ENCODE measurements at places on chromosomes 5 and 9.

- no peak for DNase-seq
These were observed 47.6 kb downstream of the KLHL3 start for GRCh38 chr5:137688210-137688840.

GRCh38 chr5:775961-776861, 8.3 kb downstream of the ZDHHC11B start:
- peak; percentile 1 for DNase-seq

GRCh38 chr9:77712533-77713130, 64.5 kb upstream of the GNA14 start:
- no peak for DNase-seq

DNA sequence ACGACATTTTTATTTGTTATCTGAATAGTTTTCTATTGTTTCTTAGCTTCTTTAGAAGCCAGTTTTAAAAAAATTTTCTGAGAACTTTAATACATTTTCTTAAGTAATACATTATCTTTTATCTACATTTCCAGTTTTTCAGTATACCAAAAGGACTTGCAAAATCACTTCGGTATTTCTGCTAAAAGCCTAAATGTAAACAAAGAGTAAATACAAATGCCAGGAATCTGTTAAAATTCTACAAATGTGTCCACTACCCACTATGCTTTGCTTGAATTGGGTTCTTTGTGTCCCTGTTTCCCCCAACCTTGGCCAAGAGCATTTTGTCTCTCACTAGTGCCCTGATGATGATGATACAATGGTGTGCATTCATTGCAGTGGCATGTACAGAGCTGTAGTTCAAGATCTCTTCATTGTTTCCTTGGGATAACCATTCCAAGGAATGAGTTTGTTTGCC, 611.2 kb downstream of the NR2F1-AS1 start:
- DNase-seq = no peak

DNA sequence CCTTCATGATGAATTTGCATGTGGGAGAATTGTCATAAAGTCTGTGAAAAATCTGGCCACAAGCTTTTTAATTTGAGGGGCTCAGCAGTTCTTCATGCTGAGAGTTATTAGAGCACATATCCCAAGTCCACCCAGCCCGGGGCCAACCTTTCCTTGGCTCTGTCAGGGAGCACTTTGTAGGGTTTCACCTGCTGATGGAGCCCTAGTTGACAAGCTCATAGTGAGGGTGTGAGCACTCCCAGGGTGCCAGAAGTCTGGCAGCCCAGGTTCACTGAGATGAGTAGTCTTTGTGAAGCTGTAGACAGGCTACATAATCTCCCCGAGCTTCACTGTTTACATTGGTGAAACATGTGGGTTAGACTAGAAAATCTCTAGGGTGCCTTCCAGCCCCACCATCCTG, 97.2 kb upstream of the NREP start:
- DNase-seq = no peak

DNA sequence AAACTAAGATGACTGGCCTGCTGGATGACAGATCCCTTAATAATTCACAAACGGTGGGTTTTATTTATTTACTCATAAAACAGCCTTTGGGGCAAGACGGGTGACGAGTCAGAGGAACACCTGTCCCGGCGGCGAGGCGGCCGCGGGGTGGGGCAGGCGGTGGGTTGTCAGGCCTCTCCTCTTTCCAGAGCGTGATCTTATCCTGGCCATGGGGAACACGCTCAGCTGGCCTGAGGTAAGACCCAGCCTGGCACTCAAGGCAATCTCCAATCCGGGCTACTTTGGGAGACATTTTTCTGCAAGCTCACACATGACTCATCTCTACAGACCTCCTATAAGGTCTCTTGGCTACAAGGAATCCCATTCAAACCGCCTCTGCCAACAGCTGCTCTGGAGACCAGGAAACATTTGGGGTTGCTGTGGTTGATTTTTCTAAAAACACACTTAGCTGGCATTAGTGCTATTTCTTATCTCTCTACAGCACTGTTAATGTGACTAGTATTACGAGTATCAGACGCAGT, 6.3 kb downstream of the RAPGEF1 start:
- DNase-seq = no peak

- DNase-seq = no peak
These were observed 104.1 kb downstream of the TLE1 start for GRCh38 chr9:81585191-81585763.
